Right kidney (tissue), 9 donors: ENCODE measurements at places on chromosomes 6 and 20.

DNA sequence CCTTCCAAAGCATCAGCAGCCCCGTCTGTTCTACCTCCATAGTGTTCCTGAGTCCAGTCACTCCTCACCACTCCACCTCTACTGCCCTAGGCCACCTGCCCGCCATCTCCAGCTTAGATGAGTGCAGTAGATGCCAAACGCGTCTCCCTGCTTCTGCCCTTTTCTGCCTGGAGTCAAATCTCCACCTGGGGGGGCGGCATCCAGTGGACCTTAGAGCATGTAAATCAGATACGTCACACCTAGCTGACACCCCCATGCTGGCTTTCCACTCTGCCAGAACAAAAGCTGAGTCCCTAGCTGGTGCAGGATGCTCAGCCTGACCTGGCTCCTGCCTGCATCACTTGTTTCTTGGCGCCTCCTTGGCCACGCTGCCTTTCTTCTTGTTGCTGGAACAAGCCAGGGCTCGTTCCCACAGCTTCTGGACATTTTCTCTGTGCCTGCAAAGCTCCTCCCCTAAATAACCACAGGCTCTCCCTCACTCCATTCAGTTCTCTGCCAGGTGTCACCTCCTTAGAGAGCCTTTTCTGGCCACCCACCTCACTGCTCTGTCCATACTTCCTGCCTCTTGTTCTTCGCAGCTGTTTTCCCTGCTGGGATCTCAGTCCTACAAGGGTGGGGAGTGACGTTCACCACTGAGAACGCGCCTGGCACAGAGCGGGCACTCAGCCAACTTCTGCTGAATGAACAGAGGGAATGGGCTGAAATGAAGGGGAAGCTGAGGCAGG is 5.8 kb downstream of the DDR1 start:
- DNase-seq: no peak

DNA sequence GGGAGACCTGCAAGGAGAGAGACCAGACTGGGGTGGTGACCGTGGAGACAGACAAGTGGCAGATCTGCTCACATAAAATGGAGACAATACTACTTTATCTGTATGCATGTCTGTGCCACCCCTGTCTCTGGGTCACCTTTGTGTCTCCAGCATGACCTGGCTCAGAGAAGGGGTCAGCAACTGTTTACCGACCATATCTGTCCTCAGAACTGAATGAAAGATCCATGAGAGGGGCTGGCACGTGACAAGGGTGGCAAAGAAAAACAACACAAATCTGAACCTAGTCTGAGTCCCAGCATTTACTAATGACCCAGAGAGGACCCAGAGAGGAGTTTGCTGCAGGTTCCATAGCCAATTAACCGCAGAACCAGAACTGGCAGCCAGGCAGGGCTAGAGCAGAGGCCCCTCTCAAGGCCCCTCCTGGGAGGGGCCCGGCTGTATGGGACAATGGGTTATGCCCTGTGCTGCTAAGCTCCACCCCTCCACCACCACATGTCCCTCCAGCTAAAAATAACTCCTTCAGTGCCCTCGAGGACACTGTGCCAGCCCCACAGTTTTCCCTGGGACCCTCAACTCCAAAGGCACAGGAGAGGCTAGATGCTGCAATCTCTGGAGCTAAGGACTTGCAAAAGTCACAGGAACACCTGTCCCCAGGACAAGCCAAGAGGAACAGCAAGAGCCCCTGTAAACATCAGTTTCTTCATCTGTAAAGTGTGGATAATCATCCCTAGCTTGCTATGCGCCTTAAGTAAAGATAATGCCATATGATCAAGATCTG is 2.2 kb downstream of the AHCY start:
- DNase-seq: no peak

DNA sequence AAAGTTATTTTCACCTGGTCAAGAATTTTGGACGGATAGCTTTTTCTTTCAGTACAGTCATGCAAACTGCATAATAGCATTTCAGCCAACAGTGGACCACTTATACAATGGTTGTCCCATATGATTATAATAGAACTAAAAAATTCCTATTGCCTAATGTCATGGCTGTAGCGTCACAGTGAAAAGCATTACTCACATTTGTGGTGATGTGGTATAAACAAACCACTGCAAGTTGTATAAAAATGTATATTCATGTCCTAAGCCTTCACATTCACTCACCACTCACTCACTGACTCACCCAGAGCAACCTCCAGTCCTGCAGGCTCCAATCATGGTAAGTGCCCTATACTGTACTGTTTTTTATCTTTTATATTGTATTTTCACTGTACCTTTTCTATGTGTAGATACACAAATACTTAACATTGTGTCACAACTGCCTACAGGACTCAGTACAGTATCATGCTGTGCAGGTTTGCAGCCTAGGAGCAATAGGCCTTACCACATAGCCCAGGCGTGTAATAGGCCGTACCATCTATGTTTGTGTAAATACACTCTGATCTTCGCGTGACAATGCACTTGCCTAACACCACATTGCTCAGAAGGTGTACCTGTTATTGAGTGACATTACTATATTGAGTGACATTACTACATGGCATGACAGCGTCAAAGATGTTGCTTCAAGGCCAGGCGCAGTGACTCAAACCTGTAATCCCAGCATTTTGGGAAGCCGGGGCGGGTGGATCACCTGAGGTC is 17.9 kb downstream of the ABHD12 start:
- no peak for DNase-seq

DNA sequence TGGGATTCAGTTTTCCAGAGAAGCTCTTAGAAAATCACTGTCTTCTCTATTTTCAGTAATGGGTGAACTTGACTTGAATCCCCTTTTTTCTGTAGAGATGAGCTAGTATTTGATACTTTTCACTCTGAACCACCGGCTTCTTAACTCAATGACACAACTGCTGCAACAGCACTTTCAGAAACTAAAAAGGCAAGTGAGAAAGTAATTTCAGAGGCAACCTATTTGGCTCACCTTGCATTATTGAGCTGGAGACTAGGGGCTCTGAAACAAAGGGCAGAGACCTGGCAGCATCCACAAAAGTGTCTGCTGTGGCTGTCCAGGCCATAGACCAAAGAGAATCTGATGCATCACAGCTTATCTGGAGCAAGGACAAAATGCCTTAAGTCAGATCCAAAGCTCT is 289.8 kb upstream of the IRAK1BP1 start:
- no peak for DNase-seq

GRCh38 chr6:146857980-146858347 is 259.2 kb downstream of the ADGB start:
- no peak for DNase-seq
